ENCODE measurements at places on chromosomes 2 and 18.

- DNase-seq: no peak
These were observed 739.4 kb upstream of the CHAC2 start for GRCh38 chr2:53028225-53028624.

DNA sequence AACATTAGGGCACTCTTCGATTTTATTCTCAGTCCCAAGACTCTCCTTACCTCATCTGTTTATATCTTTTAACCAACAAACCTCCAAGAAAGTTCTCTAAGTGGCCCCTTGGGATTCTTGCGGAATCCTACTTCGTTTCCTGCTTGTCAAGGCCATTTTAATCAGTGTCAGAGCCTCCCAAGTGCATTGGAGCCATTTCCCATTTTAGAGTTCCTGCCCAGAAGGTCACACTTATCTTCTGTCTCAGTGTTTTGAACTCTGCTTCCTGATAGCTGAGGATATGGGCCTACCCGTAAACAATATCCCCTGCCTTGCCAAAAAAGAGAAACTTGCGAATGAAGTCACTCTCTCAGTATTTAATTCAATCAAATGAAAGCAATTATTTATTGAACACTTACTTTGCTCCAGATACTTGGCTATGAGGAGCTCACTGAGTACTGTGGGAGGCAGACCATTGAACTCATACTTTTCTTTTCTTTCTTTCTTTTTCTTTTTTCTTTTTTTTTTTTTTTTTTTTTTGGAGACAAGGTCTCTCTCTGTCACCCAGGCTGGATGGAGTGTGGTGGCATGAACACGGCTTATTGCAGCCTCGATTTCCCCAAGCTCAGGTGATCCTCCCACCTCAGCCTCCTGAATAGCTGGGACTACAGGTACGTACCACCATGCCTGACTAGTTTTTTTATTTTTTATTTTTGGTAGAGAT, 5.7 kb upstream of the NOSTRIN start:
- DNase-seq: no peak

- DNase-seq: no peak
These were observed 113.8 kb upstream of the KLF7 start for GRCh38 chr2:207279520-207279919.

DNA sequence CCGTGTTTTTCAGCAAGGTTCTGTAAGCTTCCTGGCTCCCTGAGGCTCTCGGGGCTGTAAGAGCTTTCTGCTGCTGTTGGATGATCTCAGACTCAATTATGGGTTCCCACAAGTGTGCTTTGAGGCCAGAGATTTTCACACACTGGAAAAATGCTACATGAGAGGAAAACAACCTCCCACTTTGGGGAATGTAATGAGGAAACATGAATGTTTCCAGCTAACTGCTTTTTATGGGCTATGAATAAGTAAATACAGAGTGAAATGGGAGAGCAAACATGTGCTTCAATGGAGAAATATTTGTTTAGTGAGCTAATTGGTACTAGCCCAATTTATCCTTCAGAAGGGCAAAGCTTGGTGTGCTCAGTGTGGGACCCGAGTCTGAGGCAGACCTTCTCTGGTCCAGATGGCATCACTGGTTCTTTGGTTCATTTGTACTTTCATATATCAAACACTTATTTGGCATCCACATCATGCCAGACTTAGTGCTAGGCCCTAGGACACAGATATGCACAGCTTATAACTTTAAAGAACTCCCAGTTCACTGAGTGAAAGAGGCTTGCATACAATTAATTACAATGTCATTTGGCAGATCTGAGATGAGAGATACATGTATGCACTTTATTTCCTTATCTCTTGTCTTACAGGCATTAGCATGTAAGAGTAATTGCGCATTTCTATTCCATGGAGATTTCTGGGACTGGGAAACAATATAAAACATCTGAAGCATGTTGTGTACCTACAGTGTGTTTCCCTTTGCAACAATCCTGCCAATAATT, 248.8 kb downstream of the RDH14 start:
- no peak for DNase-seq

GRCh38 chr2:142030735-142031134, 100.1 kb downstream of the LRP1B start:
- no peak for DNase-seq

GRCh38 chr18:79785831-79786230, 11.9 kb upstream of the KCNG2 start:
- DNase-seq: no peak

- DNase-seq: no peak
These were observed 148.8 kb downstream of the ARL4C start for GRCh38 chr2:234348081-234348480.

GRCh38 chr2:15242936-15243461, 318.1 kb downstream of the NBAS start:
- DNase-seq: no peak

DNA sequence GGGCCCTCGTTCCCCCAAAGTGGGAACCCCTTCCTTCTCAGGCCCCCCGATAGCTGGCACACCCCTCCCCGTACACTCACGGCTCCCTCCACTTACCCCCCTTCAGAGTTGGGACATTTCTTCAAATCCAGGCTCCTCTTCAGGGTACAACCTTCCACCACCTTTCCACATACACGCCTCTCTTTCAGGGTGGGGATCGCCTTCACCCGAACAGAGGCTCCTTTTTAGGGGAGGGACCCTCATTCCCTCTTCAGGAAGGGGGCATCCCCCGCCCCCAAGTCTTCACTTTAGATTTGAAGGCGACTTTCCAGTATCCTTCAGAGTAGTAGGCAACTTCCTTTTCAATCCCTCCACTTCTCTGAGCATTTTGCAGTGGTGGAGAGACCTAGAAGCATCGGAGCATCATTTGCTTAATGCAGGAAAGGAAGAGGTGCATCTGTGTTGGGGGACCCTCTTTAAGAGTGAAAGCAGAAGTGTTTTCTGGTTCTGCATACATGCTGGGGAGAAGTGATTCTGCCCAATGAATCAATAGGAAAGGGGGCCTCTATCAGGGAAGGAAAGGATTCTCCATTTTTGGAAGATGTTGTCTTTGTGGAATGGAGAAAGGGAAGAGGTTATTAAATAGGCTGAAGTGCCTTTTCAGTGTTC, 845 bp downstream of the EML4 start:
- DNase-seq: no peak

DNA sequence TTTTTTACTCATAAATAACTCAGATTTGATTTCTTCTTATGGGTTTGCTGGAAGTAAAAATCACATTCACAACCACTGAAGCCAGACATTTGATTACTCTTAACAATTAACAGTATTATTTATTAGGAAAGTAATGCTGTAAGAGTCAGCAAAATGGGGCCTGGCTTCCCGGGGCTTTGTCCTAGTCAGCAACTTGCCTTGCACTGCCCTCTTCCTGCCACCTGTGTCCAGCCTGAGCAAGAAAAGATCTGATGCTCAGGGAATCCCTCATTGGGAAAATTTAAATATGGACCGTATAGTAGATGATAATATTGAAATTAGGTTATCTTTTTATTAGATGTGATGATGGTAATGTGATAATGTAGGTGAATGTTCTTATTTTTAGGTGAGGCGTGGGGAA, 30.8 kb upstream of the ACYP2 start:
- DNase-seq: no peak

DNA sequence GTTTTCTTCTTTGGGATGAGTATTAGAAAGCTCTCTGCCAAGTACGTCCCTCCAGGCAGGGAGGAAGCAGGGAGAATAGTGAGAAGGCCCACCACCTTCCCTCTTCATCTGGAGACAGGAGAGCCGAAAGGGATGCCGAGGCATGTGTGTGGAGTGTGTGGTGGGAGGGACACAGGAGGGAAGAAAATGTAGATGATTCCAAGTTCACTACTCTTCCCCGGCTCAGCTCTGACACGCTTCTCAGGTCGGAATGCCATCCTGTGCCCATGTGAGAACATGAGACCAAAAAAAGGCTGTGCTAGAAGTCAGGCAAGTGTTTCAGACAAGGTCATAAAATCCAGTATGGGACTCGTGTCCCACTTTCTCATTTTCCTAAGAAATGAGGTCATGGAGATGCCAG, 47.4 kb downstream of the GYPC start:
- no peak for DNase-seq

DNA sequence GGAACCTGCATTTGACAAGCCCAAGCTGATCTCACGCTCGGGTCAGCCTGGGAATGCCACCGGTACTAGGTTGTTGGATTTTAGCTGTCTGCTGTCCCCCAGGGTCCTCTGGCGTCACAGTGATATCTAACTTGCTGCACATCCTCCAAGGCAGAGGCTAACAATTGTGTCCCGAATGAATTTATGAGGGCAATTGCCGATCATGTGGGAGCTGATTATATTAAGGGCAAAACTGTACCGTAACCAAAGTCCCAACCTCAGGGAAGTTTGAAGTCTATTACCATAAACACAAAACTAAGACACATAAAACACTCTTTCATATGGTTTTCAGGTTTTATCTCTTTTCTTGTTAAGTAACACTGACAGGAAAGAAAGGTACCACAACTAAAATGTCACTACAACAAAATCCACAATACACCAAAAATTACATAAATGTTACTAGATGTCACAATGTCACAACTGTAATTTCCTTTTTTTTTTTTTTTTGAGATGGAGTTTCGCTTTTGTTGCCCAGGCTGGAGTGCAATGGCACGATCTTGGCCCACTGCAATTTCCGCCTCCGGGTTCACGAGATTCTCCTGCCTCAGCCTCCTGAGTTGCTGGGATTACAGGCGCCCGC, 6.7 kb downstream of the UXS1 start:
- no peak for DNase-seq

GRCh38 chr2:190355968-190356644, 12.7 kb downstream of the INPP1 start:
- DNase-seq: no peak

DNA sequence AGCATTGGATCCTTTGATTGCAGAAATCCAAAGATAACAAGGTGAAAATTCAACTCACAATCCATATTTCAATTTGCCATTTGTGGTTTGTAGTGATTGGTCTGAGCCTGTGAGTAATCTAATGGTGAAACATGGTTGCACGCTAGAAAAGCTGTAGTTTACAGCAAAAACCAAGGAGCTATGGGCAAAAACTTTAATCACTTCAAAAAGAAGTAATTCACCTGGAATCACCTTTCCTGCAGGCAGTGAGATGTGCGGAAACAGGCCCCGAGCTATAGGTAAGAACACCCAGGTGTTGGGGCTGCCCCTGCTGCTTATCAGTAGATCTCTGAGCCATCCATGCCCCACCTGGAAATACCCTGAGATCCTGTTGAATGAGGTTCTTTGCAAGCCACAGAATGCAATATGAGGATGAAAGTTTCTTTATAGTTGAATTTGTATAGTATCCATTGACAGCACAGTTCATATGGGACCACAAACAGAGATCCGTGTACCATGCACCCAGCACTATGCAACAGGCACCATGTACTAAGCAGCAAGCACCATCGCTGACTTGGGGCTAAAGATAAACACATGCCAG, 208.2 kb downstream of the SPP2 start:
- no peak for DNase-seq

GRCh38 chr18:63180971-63181376, 138.6 kb downstream of the BCL2 start:
- DNase-seq: no peak

- DNase-seq: no peak
These were observed 335.4 kb upstream of the VWC2L start for GRCh38 chr2:214075456-214075855.

DNA sequence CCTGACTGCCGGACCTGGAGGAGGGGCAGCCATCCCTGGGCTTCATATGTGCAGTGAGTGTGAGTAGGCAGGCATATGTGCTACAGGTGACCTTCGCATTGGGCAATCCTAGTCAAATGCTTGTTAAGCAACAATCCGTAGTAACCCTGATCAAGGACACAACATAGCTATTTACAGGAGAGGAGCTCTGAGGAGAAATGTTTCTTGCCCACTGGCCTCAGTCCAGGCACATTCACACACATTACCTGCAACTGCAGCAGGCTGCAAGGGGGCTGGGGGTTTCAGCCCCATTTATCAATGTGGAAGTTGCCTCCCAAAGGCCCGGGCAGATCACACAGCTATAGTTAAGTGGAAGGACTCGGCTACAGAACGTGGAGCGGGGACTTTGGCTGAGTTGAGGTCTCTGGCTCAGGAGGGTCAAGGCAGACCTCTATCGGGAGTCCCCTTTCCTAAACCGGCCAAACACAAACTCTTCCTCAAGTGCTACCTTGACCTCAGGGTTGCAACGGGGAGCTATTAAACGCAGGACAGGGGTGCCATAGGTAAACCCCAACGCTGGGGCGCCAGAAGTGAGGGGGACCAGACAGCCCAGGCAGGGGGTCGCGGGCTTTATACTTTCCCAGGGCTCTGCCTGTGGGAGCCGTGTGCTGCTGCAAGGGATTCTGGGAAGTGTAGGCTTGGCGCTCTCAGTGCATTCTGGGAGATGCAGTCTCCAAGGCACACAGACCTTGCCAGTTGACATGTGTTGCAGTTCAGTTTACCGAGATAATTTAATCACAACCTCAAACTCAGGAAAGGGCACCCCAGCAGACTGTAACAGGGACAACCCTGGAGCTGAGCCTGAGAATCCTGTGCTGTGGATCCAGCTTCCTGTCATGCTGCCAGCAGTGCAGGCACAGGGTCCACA, 9.4 kb downstream of the KHK start:
- no peak for DNase-seq

GRCh38 chr2:54855434-54855833, 132.0 kb downstream of the EML6 start:
- no peak for DNase-seq

GRCh38 chr2:149538138-149538833, 49.3 kb downstream of the MMADHC start:
- no peak for DNase-seq

DNA sequence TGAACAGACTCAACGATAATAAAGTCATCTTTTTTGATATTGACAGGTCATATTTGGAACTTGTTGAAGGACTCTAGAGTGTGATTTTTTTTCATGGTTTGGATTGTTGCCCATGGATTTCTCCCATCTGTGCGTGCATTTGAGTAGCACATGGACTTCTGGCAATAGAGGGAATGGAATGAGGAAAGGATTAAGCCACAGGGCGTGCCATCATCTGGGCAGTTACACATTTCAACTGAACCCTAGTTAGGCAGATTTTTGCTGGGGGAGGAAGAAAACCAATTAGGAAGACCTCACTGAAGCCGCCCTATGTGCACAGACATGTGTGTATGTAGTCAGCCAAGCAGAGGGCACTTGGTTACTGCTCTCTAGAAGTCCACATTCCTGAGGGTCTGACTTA, 72.6 kb downstream of the TPGS2 start:
- DNase-seq: no peak

DNA sequence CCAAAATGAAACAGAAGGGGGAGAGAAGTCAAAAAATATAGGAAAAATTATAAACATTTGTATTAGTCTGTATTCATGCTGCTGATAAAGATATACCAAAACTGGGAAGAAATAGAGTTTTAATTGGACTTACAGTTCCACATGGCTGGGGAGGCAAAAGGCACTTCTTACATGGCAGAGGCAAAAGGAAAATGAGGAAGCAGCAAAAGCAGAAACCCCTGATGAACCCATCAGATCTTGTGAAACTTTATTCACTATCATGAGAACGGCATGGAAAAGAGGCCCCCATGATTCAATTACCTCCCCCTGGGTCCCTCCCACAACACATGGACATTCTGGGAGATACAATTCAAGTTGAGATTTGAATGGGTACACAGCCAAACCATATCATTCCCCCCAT, 79.1 kb downstream of the ZRANB3 start:
- no peak for DNase-seq

- DNase-seq: no peak
These were observed 494.7 kb upstream of the SETBP1 start for GRCh38 chr18:44186001-44186400.

All from stimulated activated CD8-positive, alpha-beta memory T cell treated with anti-CD3 and anti-CD28 coated beads, Interleukin-15, amount 100 ng/mL, for 48 hours (primary cell).